ENCODE measurements at places on chromosomes 2 and 18.

DNA sequence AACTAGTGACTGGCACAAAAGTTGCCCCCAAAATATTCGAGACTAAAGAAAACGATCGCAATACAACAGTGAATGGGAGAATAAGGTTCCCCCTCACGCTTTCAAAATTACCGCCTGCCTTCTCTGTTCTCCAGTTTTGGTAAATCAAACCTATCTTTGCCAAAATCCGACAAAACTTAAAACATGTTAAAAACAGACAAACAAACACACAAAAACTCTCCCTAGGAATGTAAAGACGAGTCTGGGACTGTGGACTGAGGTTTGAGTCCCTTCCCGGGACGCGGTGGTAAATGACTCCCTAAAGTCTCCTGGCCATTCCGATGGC, 435 bp upstream of the IMPACT start:
- no peak for DNase-seq

- DNase-seq = no peak
Observed at GRCh38 chr18:74251297-74252038, 40.3 kb downstream of the CYB5A start.

DNA sequence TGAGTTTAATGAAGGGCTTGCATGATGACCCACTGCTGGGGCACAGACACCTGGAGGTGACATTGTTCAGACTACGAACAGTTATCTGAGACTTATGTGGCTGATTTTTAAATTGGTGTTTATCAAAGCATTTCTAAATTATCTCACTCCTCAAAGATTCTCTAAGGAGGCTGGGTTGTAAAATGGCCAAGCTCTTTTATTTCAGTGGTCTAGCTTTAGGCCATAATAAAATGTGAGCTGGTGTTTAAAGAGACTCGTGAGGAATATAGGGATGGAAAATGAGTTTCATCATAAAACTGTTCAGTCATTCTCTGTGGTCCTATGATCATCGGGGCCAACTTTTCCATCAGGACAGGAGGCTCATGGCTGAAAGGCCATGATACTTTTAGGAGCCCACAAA, 93.4 kb downstream of the SPP2 start:
- no peak for DNase-seq

DNA sequence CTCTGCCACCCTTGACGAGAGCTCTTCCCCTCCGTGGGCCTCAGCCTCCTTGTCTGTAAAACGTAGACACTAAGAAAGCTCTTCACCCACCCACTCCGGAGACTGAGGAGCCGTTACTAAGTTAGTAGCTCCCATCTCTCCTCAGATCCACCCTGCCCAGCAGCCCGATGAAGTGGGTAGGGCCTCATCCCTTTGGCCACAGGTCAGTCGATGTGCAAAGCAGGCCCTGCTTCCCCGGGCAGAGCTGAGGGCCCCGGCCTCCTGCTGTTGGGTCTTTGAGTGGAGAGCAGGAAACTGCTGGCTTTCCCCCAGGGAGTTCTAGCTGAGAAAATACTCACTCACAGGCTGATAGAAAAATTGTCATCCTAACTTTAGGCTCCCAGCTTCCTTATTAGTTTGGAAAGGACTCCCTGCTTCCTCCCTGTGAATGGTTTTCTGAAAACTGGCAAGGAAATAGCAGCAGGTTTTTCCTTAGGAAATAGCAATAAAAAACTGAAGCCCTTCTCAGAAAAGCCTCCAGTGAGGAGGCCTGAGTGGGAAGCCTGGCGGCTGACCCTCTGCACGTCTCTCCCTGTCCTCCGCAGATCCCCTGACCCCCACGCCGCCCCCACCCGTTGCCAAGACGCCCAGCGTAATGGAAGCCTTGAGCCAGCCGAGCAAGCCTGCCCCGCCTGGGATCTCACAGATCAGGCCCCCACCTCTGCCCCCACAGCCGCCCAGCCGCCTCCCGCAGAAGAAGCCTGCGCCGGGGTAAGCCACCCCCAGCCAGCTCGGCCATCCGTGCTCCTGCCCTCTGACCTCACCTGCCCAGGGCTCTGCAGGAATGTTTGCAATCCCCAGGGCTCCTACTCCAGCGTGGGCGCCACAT, 30.2 kb downstream of the ITGB1BP1 start:
- no peak for DNase-seq

GRCh38 chr18:45324101-45324494, 291.2 kb upstream of the SLC14A2 start:
- no peak for DNase-seq

DNA sequence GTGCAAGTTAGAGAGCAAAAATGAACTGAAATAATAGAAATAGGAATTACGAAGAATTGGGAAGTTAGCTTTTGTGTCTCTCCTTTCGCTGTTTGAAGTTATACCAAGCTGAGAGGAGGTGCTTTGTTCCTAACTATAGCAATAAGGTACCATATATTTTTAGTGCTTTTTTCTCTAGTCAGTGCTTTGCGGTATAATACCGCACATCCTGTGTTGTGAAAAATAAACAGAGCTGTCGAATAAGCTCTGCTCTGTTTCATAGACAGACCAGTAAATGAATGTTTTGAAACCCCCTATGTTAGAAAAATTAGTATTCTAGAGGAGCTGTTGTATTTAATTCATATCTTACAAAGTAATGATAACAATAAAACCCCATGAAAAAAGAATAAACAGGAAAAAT, 130.8 kb downstream of the MAP4K4 start:
- DNase-seq = no peak
